Activated CD4-positive, alpha-beta T cell treated with anti-CD3 and anti-CD28 coated beads, Interleukin-2, amount 10 ng/mL, durations not matched to agents 24 days and 14 days (primary cell): ENCODE measurements at places on chromosomes 4 and X.

- no peak for DNase-seq
- H3K27ac ChIP-seq, result no peak overlapping the region
- H3K4me3 ChIP-seq, result no peak overlapping the region
- no peaks in the 10 kb centered on the region for H3K36me3 ChIP-seq
- no peaks in the 10 kb centered on the region for H3K27me3 ChIP-seq
- H3K4me1 ChIP-seq, result no peaks in the 10 kb centered on the region
Observed at GRCh38 chr4:94591289-94591688, 139.5 kb downstream of the PDLIM5 start.

DNA sequence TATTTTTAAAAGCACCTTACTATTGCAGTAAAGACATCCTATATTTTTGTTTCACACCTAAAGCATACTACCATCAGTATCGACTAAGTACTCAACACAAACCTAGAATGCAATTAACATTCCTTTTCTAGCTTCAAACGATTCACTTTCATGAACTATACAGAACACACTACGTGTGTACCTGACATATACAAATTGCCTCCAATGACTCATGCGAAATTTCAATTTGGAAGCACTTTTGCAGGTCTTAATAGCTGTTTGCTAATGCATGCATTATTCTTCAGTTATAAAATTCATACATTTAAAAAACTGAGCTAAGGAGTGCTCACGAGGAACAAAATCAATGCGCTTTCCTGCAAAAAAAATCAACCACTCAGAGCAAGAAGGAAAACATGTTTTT is 19.7 kb upstream of the GPM6B start:
- no peaks in the 10 kb centered on the region for H3K27me3 ChIP-seq
- DNase-seq, result no peak
- no peak overlapping the region for H3K27ac ChIP-seq
- H3K4me1 ChIP-seq, result peaks cover under 1% of the 10 kb centered on the region

GRCh38 chrX:134670134-134670924 is 12.1 kb upstream of the PLAC1 start:
- H3K4me3 ChIP-seq, result no peak overlapping the region
- no peaks in the 10 kb centered on the region for H3K27me3 ChIP-seq
- no peak for DNase-seq
- no peaks in the 10 kb centered on the region for H3K36me3 ChIP-seq
- H3K4me1 ChIP-seq, result peaks cover 4% of the 10 kb centered on the region

DNA sequence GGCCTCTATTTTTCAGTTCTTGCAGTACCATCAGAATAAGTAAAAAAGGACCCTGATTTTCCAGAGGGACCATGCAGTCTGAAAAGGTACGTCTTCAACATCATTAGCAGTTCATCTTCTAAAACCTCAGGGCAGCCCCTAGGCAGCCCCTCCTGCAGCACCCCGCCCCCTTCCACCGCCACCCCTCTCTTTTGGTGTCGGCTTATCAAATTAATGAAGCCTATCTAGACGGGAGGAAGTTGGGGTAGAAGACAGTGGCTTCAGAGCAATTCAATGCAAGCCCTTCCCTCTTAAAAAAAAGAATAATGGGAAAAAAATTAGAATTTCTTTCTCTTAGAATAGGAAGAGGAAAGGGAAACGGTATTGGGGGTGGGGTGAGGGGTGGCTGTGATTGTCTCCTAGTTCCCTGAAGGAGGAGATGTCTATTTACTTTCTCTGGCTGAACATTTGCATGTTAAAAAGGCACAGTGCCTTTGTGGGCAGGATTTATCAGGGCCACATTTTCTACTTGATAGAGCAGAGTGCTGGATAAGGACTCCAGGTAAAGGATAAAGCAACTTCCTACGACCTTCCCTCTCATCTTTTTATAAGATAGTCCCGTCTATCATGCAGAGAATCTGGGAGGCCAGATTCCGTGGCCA is 159.4 kb downstream of the MGST2 start:
- H3K4me3 ChIP-seq, result no peak overlapping the region
- no peak overlapping the region for H3K27ac ChIP-seq
- H3K4me1 ChIP-seq, result no peaks in the 10 kb centered on the region
- DNase-seq, result no peak
- H3K27me3 ChIP-seq, result peaks cover 6% of the 10 kb centered on the region

DNA sequence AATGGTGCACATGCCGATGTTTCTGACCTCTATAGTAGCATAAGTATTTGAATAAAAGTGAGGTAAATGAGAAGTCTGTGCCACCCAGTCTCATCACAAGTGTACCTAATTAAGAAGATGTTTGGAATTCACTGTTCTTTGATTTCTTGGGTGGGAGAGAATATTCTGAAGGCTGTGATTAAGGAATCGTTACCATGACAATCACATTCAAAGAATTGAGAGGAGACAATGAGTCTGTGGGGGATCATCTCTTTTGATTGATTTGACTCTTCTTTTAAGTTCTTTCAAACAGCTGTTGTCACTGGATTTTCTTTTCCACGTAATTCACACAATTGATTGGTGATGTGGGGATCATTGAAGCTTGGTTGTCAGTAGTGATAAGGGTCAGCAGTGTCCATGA is 18.1 kb downstream of the FHL1 start:
- no peaks in the 10 kb centered on the region for H3K36me3 ChIP-seq
- no peak overlapping the region for H3K4me3 ChIP-seq
- DNase-seq, result no peak
- H3K4me1 ChIP-seq, result peaks cover 2% of the 10 kb centered on the region
- H3K27me3 ChIP-seq, result no peaks in the 10 kb centered on the region

DNA sequence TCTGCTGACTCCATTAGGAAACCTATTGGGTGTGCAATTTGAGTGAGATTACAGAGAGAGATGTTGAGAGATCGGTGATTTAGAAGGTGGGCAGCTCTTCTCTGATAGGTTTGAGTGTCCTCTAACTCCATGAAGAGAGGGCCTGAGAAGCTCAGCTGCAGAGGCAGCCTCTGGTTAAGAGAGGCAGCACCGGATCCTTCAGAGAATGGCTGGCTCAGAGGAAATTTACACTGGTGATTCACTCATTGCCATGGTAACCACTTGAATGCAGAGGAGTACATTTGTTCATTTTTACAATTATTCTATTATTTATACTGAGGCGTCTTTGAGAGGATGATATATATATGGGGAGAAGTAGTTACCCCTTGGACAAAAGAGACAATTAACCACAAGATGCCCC is 171.7 kb downstream of the PDGFRA start:
- DNase-seq, result no peak
- no peak overlapping the region for H3K27ac ChIP-seq
- H3K27me3 ChIP-seq, result no peaks in the 10 kb centered on the region
- H3K36me3 ChIP-seq, result no peaks in the 10 kb centered on the region

DNA sequence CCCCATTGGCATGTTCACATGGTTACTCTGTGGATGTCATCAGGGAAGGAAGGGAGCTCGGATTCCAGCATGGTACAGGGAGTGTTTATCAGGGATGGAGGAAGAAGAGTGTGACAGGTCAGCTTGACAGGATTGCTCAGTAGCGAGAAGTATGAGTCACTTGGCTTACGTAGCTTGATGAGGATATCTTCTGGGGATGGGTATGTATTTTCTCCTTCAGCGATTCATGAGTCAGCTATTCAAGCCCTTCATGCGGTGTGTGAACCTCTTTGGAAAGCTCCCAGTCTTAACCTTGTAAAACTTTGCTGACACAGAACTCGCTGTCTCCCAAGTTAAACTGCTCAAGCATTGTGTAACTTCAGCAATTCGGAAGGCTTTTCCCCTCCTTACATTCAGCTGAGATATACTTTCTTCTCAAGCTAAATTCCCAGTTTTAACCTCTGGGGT is 275.4 kb downstream of the ARHGAP10 start:
- no peaks in the 10 kb centered on the region for H3K27me3 ChIP-seq
- H3K4me3 ChIP-seq, result no peak overlapping the region
- H3K4me1 ChIP-seq, result peaks cover 8% of the 10 kb centered on the region
- H3K36me3 ChIP-seq, result no peaks in the 10 kb centered on the region
- H3K27ac ChIP-seq, result no peak overlapping the region
- no peak for DNase-seq

- H3K27me3 ChIP-seq, result no peaks in the 10 kb centered on the region
- no peak for DNase-seq
- no peak overlapping the region for H3K27ac ChIP-seq
- peaks cover 38% of the 10 kb centered on the region for H3K4me1 ChIP-seq
- no peak overlapping the region for H3K4me3 ChIP-seq
Observed at GRCh38 chr4:67694662-67695061, 6.3 kb downstream of the UBA6 start.

DNA sequence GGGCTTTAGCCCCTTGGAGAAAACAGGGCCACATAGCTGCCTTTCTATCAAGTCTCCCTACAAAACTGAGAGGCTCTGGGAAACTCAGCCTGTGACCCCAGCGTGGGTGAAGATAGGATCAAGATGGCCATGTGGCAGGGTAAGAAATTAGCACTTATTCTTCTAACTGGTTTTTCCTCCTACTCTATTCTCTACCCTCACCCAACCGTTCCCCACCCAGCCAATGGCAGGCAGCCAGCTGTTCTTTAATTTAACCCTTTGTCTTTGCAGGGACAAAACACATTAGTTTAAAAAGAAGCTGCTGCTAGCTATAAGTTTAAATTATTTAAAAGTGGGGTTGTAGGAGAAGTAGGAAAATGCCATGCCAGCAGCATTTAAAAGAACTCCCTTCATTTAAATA is 2.8 kb downstream of the CLCN5 start:
- no peak overlapping the region for H3K27ac ChIP-seq
- H3K36me3 ChIP-seq, result peaks cover 7% of the 10 kb centered on the region
- H3K27me3 ChIP-seq, result no peaks in the 10 kb centered on the region
- no peak for DNase-seq
- H3K4me3 ChIP-seq, result no peak overlapping the region

DNA sequence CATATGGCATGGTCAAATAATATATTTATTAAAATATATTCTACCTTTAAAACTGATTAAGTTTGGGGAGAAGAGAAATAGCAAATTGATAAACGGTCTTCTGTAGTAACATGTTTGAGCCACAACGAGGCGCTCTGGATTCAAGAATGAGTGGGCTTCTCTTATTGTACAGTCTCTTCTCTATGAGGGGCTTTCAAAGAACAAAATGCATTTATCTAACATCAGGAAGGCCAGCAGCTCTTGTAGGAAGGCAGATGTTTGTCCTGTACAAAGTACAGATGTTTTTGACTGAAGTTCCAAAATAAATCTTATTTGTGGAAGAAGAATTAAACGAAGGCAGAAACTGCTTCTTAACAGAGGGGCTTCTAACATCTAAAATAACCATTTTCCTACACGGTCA is 153.6 kb downstream of the RASL11B start:
- H3K27me3 ChIP-seq, result no peaks in the 10 kb centered on the region
- no peak overlapping the region for H3K4me3 ChIP-seq
- peak overlapping the region; percentile 21 for H3K27ac ChIP-seq
- H3K36me3 ChIP-seq, result peaks cover 2% of the 10 kb centered on the region
- H3K4me1 ChIP-seq, result peaks cover 25% of the 10 kb centered on the region

GRCh38 chr4:159446266-159446976 is 343.5 kb downstream of the RAPGEF2 start:
- H3K27me3 ChIP-seq, result peaks cover 5% of the 10 kb centered on the region
- no peak overlapping the region for H3K4me3 ChIP-seq
- H3K27ac ChIP-seq, result no peak overlapping the region
- peak; percentile 75 for DNase-seq
- H3K36me3 ChIP-seq, result no peaks in the 10 kb centered on the region

DNA sequence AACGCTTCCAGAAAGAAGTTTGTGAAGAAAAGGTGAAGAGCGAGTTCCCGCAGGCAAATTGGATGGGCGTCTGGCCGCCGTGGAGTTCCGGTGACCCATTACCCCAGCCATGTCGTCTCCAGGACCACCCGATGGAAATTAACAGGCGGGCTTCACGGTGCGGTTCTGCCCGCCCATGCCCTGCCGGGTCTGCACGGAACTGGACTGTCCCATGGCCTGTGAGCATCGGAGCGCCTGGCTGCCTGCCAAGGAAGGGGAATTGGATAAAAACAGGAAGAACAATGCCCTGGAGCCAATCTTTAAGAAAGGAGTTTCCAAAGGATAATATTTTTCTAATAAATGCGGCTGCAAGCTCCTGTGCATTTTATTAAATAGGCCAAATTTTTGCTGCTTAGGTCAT is 319.8 kb upstream of the SLC7A11 start:
- no peaks in the 10 kb centered on the region for H3K36me3 ChIP-seq
- H3K27ac ChIP-seq, result no peak overlapping the region
- H3K4me1 ChIP-seq, result no peaks in the 10 kb centered on the region
- no peaks in the 10 kb centered on the region for H3K27me3 ChIP-seq
- no peak overlapping the region for H3K4me3 ChIP-seq
- no peak for DNase-seq

DNA sequence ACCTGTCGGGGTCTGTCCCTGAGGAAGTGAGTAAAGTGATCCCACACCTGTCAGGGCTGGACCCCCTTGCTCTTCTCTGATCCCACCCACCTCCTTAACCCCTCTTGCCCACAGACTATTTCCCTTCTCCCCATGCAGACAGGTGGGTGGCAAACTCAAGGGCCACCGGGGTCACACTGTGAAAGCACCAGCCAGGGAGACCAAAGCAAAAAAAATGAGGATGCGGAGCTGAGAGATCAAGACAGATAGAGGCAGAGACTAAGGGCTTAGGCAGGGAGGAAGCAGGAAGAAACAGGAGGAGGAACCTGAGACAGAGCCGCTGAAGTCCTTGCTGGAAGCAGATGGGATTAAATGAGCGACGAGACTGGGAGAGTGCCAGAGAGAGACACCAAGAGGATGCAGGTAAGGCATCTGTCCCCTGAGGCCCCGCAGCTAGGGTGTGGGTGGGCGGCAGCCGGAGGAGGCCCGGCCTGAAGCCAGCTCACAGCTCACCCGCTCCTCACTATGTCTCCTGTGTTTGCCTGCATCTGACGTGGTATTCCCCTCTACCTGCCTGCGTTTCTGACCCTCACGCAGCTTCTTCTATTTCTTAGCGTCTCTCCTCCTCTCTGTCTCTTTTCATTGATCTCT is 7.2 kb downstream of the TIMM17B start:
- H3K4me1 ChIP-seq, result peaks cover 18% of the 10 kb centered on the region
- peak overlapping the region; percentile 88 for H3K4me3 ChIP-seq
- peak; percentile 64 for DNase-seq
- H3K27ac ChIP-seq, result peak overlapping the region; percentile 85
- no peaks in the 10 kb centered on the region for H3K27me3 ChIP-seq

- peak overlapping the region; percentile 22 for H3K27ac ChIP-seq
- peaks cover 17% of the 10 kb centered on the region for H3K4me1 ChIP-seq
- no peak overlapping the region for H3K4me3 ChIP-seq
- no peaks in the 10 kb centered on the region for H3K27me3 ChIP-seq
- DNase-seq, result no peak
Observed at GRCh38 chr4:112112590-112113170, 32.6 kb upstream of the FAM241A start.

GRCh38 chr4:6941796-6942195 is 32.2 kb downstream of the TBC1D14 start:
- peak overlapping the region; percentile 73 for H3K4me3 ChIP-seq
- H3K27me3 ChIP-seq, result no peaks in the 10 kb centered on the region
- H3K4me1 ChIP-seq, result peaks cover 43% of the 10 kb centered on the region
- H3K27ac ChIP-seq, result peak overlapping the region; percentile 63

GRCh38 chr4:123522081-123522480 is 125.5 kb downstream of the SPRY1 start:
- no peak overlapping the region for H3K27ac ChIP-seq
- peaks cover 10% of the 10 kb centered on the region for H3K4me1 ChIP-seq
- no peaks in the 10 kb centered on the region for H3K36me3 ChIP-seq
- H3K4me3 ChIP-seq, result no peak overlapping the region

GRCh38 chr4:38075370-38076152 is 115.4 kb downstream of the PTTG2 start:
- H3K27me3 ChIP-seq, result no peaks in the 10 kb centered on the region
- H3K36me3 ChIP-seq, result peaks cover 49% of the 10 kb centered on the region
- H3K4me1 ChIP-seq, result peaks cover 28% of the 10 kb centered on the region
- no peak overlapping the region for H3K4me3 ChIP-seq
- no peak overlapping the region for H3K27ac ChIP-seq

- H3K4me3 ChIP-seq, result no peak overlapping the region
- DNase-seq, result no peak
- H3K27ac ChIP-seq, result no peak overlapping the region
Observed at GRCh38 chr4:112111306-112111705, 33.9 kb upstream of the FAM241A start.
